ENCODE measurements at places on chromosomes 1 and 21.

GRCh38 chr1:162381383-162381782, at the start of gene C1orf226:
Gene C1orf226 (plus strand): TSS chr1:162381728. CDS start chr1:162381902, 174 bp downstream.
- no peak for DNase-seq

GRCh38 chr1:58333511-58333910, 213.0 kb downstream of the OMA1 start:
- DNase-seq: no peak

DNA sequence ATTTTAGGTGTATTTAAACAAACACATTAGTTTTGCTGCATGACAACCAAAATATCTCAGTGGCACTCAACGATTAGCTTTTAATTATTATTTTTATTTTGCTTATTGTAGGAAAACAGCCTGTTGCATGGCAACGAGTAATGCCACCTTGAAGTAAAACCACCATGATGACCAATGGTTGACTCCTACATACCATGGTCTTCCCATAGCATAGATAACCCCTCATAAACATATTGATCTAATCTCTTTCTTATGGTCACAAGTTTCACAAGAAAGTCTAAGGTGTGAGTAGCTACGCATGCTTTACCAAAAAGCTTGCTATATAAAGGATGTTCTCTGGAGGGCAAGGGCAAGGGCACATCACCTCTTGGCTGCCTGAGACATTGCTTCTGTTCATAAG, 61.5 kb upstream of the PTBP2 start:
- DNase-seq: no peak

GRCh38 chr21:42988236-42988965, 14.0 kb downstream of the PKNOX1 start:
- no peak for DNase-seq

DNA sequence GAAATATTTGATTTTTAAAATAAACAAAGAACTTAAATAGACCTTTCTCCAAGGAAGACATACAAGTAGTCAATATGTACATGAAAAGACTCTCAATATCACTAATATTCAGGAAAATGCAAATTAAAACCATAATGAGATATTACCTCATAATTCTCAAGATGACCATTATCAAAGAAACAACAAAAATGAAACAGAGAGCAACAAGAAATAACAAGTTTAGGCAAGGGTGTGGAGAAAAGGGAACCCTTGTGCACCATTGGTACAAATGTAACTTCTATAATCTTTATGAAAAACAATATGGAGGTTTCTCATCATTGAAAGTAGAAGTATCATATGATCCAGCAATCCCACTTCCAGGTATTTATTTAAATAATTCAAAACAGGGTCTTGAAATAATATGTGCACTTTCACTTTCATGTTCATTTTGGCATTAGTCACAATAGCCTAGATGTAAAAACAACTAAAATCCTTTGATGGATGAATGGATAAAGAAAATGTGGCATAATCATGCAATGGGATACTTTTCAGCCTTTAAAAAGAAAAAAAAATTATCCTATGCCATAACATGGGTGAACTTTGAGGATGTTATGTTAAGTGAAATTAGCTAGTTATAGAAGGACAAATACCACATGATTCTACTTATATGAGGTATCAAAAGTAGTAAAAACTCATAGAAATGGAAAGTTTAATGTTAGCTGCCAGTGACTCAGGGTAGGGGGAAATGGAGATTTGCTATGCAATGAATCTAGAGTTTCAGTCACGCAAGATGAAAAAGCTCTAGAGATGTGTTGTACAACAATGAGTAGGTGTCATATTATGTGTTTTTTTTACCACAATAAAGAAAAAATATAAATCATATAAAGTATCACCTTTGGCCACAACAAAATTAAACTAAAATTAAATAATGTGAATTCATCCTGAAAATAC, 114.5 kb upstream of the LYPLAL1 start:
- no peak for DNase-seq

- DNase-seq: no peak
Measured at GRCh38 chr1:152251391-152251790, 27.4 kb upstream of the HRNR start.

GRCh38 chr1:168608796-168609715, 32.7 kb downstream of the XCL1 start:
- no peak for DNase-seq

- DNase-seq: no peak
Measured at GRCh38 chr1:113913312-113913668, 8.2 kb downstream of the DCLRE1B start.

DNA sequence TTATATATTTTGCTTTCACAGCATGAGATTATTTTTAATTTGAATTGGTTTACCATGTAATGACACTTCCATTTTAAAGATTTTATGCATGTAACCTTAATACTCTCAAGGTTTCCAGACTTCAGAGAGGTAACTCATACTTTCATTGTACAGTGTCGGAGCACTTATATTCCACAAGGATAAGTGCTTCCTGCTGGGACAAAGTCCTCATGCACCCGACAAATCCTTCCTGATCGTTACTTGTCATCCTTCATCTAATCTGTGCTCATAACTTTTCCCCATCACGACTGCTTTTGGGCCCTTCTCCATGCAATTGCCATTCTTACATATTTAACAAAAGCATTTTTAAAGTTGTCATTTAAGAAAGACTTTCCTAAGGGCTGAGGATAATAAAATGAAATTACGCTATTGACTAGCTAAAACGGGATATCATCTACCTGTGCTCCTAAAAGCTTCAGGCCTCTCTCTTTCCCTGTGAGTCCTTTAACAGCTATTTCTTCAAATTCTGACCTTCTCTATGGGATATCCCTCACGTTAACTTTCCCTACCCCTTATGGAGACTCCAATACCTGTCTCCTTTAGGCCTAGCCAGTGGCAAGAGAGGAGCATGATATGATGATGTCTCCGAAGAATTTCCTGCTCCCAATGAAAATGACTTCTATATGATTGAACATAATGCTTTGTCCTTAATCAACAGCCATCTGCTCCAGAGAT, 59.3 kb downstream of the NCAM2 start:
- no peak for DNase-seq

- no peak for DNase-seq
Measured at GRCh38 chr1:23526329-23527041, 4.5 kb downstream of the E2F2 start.

- DNase-seq: no peak
Measured at GRCh38 chr1:210373878-210374599, 45.3 kb downstream of the HHAT start.

- DNase-seq: no peak
Measured at GRCh38 chr1:65866439-65866838, 73.7 kb downstream of the PDE4B start.

GRCh38 chr1:201054091-201054543, 30.6 kb upstream of the KIF21B start:
- DNase-seq: no peak

DNA sequence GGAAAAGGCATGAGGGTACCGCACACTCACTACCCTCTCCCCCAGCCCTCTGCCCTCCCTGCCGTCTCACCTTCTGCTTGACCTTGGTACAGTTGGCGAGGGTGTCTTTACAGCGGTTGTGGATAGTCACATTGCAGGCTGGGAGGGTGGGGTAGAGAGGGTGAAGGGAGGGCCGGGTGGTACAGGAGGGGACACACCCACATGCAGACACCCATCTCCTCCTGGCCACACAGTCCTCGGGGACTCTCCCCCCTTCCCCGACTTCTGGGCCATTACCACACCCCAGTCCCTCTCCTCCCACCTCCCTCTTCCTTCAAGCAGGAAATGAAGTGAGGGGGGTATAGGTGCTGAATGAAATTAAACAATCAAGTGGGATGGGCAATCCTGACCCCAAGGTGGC, 11.6 kb downstream of the ARHGEF2 start:
- DNase-seq: no peak

- DNase-seq: no peak
Measured at GRCh38 chr1:12019858-12020509, 686 bp downstream of the MIIP start.

DNA sequence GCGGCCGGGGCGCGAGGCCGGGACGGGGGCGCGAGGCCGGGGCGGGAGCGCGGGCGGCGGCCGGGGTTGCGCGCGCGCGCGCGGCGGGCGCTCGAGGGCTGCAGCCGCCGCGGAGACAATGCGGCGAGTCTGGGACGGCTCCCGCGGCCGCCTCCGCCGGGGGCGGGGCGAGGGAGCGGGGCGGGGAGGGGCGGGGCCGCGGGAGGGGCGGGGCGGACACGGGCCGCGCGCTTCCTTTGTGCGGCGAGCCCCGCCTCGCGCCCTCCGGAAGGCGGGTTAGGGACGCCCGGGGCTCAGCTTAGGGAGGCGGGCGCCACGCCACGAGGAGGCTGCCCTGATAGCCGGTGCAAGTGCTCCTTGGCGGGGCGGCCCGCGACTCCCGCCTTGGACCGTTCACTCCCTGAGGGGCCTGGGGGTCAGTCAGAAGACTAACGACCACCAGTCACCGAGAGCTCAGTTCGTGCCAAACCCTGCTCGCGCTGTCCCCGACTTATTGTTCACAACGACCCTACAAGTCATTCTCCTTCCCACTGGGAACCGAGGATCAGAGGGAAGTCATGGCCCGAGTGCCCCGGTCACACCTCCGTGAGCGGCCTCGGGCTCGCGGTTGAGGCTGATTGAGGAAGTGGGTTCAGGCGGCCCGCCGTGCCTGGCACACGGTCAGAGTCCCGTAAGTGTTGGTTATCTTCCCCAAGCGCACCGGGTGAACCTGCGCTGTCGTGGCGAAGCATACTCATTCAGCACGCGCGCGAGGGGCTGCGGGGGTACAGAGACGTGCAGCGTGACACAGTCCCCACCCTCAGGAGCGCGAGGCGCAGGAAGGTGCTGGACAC, 29.1 kb upstream of the A3GALT2 start:
- DNase-seq: peak; percentile 75

- DNase-seq: no peak
Measured at GRCh38 chr1:175494011-175494554, 249.3 kb downstream of the TNR start.

GRCh38 chr1:213977486-213977842, 10.3 kb upstream of the PROX1 start:
- no peak for DNase-seq

GRCh38 chr1:165697881-165698760, at the start of gene ALDH9A1:
Gene ALDH9A1 (minus strand): TSS chr1:165698562. CDS start chr1:165698558, 4 bp downstream.
- DNase-seq: peak; percentile 69

GRCh38 chr1:153429266-153430165, 13.2 kb downstream of the S100A7A start:
- no peak for DNase-seq

DNA sequence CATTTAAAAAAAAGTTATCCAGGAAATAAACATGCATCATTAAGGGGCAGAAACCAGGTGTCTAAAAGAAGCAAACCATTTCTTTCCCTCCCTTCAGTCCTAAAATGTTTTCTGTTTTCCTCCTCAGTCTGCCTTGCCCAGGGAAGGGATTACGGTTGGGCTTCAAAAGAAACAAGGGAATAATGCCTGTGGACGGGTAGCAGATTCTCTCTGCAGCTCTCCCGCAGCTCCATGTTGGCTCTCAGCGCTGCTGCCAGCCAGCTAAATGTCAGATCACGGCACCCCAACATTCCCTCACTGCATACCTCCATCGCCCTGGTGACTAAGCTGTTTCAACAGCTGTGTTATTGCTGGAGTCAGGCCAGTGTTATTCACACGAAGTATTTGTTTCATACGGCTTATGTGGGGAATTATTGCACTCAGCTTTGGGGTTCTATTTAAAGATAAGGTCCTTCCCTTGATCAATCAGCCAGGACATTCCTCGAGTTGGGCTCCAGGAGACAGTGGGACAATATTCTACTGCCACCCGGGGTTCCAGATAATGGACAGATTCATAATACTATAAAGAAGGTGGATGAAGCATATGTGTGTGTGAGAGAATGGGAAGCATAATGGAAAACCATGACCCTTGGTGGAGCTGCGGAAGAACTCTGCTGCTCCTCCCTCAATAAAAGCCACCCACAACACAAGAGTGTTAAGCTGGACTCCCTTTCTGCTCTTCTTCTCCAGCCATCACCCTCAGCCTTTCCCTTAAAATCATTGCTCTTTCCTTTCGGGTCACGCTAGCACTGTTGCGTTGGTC, 58.2 kb downstream of the WLS start:
- no peak for DNase-seq

GRCh38 chr1:109266965-109267364, 16.0 kb downstream of the PSRC1 start:
- DNase-seq: no peak

GRCh38 chr1:3510956-3511250, 56.4 kb downstream of the ARHGEF16 start:
- no peak for DNase-seq

GRCh38 chr1:30981172-30981571, 72.6 kb upstream of the SDC3 start:
- no peak for DNase-seq

DNA sequence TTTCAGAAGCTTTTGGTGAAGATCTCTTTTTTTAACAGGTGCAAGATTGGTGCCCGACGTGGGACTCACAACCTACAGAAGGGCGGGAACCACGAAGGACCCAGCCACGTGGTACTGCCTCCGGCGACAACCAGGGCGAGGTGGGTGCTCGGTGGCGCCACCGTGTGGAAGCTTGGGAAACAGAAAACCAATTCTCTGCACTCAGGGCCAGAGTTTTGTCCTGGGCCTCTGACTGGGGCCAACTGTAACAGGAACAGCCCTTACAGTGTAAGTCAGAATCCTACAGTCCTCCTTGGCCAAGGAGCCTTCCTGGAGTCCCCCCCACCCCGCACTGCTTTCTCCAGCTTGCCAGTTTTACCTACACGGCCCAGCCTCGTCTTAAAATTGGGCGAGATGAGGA, 11.6 kb upstream of the S100A7A start:
- peak; percentile 49 for DNase-seq

GRCh38 chr1:8389958-8390535, 72.1 kb downstream of the SLC45A1 start:
- DNase-seq: no peak

- peak; percentile 23 for DNase-seq
Measured at GRCh38 chr1:43934101-43934985, 742 bp downstream of the ARTN start.

GRCh38 chr1:116026631-116027030, 50.3 kb downstream of the SLC22A15 start:
- DNase-seq: no peak

DNA sequence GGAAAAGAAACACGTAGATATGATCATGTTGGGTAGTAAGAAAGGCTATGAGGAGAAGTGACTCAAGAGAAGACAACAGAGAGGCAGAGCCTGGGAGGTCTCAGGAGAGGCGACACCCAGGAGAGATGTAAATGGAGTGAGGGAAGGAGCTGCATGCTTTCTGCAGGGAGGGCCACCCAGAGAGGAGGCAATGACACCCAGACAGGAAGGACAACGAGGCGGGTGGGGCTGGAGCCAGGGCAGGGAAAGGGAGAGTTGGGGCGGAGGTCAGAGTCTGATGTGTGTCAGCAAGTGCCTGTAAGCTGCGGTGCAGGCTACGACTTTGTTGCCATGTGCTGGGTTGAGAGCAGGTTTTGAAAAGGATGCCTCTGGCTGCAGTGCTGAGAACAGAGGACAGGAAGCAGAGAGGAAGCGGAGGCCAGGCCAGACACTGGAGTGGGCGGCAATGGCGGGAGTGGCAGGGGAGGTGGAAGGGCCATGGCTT, 31.3 kb downstream of the SLC1A7 start:
- DNase-seq: no peak

DNA sequence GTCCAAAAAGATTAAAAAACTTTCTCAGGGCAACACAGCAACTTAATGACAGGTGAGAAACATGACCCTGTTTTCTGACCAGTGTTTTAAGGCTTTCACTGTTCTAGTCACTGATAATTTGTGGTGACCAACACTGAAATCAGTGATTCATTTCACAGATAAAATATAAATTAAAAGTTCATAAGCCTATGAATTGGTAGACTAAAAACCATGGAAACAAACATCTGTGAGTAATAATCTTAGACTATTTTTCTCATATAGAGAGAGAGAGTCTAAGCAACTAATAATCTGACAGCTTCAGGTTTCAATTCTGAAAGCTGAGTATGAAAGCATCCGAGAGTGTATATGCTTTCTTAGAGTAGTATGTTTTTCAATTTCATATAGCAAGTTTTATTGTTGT, 536.9 kb downstream of the ADGRL2 start:
- no peak for DNase-seq
